GM23338 (cell line): ENCODE measurements at places on chromosomes 11 and 22. TPM values are rescaled to one million over a fixed set of nuclear protein-coding genes. Genes with fewer than 3 reads are reported as not detected.
A peak's percentile ranks its signal among the peaks of the same experiment; 100 is the strongest.

Gene OR10A2
- not detected in 2 replicates for total RNA-seq

- H3K27ac ChIP-seq, result no peak overlapping the region
- no peak for DNase-seq
- H3K4me1 ChIP-seq, result no peaks in the 10 kb centered on the region
- no peaks in the 10 kb centered on the region for H3K36me3 ChIP-seq
- no peak overlapping the region for H3K4me3 ChIP-seq
These were observed 12.9 kb upstream of the CRY2 start for GRCh38 chr11:45834298-45834756.

GRCh38 chr11:129815596-129816461, at the start of gene TMEM45B:
TSS of gene TMEM45B (plus strand) at chr11:129815848. CDS start at chr11:129852483, 36,635 bp downstream.
- H3K36me3 ChIP-seq, result no peaks in the 10 kb centered on the region
- H3K4me3 ChIP-seq, result peak within 1 kb of the TSS; percentile 64
- no peak within 1 kb of the TSS for H3K27ac ChIP-seq
- no peaks in the 10 kb centered on the region for H3K4me1 ChIP-seq

- H3K4me1 ChIP-seq, result peaks cover 56% of the 10 kb centered on the region
- no peak for DNase-seq
- no peaks in the 10 kb centered on the region for H3K36me3 ChIP-seq
- peaks cover 30% of the 10 kb centered on the region for H3K27me3 ChIP-seq
These were observed 45.8 kb downstream of the IGLL1 start for GRCh38 chr22:23534201-23534850.

Gene HBG1
- total RNA-seq, result not detected in 2 replicates

Gene CABP7
- 0.24 and 0.35 TPM in 2 replicates for total RNA-seq

Gene SCGB1A1
- total RNA-seq, result not detected in 2 replicates

GRCh38 chr11:32387411-32387810, 47.9 kb downstream of the WT1 start:
- H3K4me1 ChIP-seq, result peaks cover 9% of the 10 kb centered on the region; the same call in 1 of the 2 replicates
- DNase-seq, result no peak
- H3K36me3 ChIP-seq, result no peaks in the 10 kb centered on the region

Gene GDPD4
- not detected in 2 replicates for total RNA-seq

GRCh38 chr11:69215216-69215615, 59.5 kb downstream of the SMIM38 start:
- no peak overlapping the region for H3K4me3 ChIP-seq
- no peaks in the 10 kb centered on the region for H3K27me3 ChIP-seq
- no peak overlapping the region for H3K27ac ChIP-seq

DNA sequence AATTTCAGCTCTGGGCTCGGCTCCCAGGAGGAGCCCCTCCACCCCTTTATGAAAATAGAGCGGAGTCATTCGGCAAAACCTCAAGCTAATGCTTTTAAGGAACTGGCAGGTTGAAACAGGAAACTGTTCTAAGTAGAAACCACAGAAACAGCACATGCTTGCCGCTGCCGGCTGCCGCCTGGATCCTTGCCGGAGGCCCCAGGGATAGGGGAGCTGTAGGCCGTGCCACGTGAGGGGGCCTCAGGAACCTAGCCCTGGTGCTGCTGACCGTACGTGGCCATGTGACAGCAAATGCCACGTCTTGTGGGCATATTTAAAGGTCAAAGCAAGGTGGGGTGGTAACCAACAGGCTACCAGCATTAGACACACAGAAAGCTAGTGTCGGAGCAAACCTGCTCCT, 77.9 kb upstream of the TIMP3 start:
- no peaks in the 10 kb centered on the region for H3K36me3 ChIP-seq
- H3K4me3 ChIP-seq, result no peak overlapping the region
- DNase-seq, result no peak
- no peak overlapping the region for H3K27ac ChIP-seq
- H3K4me1 ChIP-seq, result no peaks in the 10 kb centered on the region

GRCh38 chr11:12051287-12051662, 42.8 kb upstream of the DKK3 start:
- DNase-seq, result no peak
- no peaks in the 10 kb centered on the region for H3K4me1 ChIP-seq
- no peak overlapping the region for H3K27ac ChIP-seq
- H3K36me3 ChIP-seq, result no peaks in the 10 kb centered on the region
- no peaks in the 10 kb centered on the region for H3K27me3 ChIP-seq

Gene ACAD8
- total RNA-seq, result 62.3 and 65.4 TPM in 2 replicates

- no peak for DNase-seq
- no peaks in the 10 kb centered on the region for H3K27me3 ChIP-seq
- H3K36me3 ChIP-seq, result no peaks in the 10 kb centered on the region
- H3K4me3 ChIP-seq, result no peak overlapping the region
These were observed 40.6 kb downstream of the FANCF start for GRCh38 chr11:22584976-22585375.

Gene PAFAH1B2
- 143 and 148 TPM in 2 replicates for total RNA-seq

GRCh38 chr11:67366546-67366945, 6.9 kb downstream of the CLCF1 start:
- H3K27ac ChIP-seq, result no peak overlapping the region
- H3K4me1 ChIP-seq, result peaks cover 22% of the 10 kb centered on the region
- peaks cover 42% of the 10 kb centered on the region for H3K27me3 ChIP-seq
- H3K36me3 ChIP-seq, result no peaks in the 10 kb centered on the region
- no peak overlapping the region for H3K4me3 ChIP-seq
- DNase-seq, result no peak

- H3K27ac ChIP-seq, result no peak overlapping the region
- H3K36me3 ChIP-seq, result no peaks in the 10 kb centered on the region
- peaks cover 3% of the 10 kb centered on the region; the same call in 1 of the 2 replicates for H3K27me3 ChIP-seq
- DNase-seq, result no peak
- H3K4me1 ChIP-seq, result no peaks in the 10 kb centered on the region
These were observed 12.4 kb downstream of the MAJIN start for GRCh38 chr11:64959498-64959897.

- H3K27me3 ChIP-seq, result no peaks in the 10 kb centered on the region
- no peak overlapping the region for H3K4me3 ChIP-seq
- H3K4me1 ChIP-seq, result no peaks in the 10 kb centered on the region
- DNase-seq, result no peak
These were observed 66.2 kb downstream of the COMMD9 start for GRCh38 chr11:36222831-36223635.

DNA sequence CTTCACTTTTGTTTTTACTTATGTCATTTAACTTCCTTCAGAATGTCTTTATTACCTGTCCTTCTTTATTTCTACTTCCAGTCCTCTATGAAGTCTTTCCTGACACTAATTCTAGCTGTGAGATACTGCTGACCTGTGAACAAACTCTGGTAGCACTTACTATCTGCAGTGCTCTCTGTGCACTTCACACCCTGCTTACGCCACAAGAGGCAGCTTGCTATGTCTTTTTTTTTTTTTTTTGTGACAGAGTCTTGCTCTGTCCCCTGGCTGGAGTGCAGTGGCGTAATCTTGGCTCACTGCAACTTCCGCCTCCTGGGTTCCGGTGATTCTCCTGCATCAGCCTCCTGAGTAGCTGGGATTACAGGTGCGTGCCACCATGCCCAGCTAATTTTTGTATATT, 10.7 kb downstream of the STIM1 start:
- H3K36me3 ChIP-seq, result no peaks in the 10 kb centered on the region
- no peaks in the 10 kb centered on the region for H3K27me3 ChIP-seq
- no peak overlapping the region for H3K27ac ChIP-seq
- peaks cover 23% of the 10 kb centered on the region for H3K4me1 ChIP-seq
- peak; percentile 17 for DNase-seq
- H3K4me3 ChIP-seq, result no peak overlapping the region

DNA sequence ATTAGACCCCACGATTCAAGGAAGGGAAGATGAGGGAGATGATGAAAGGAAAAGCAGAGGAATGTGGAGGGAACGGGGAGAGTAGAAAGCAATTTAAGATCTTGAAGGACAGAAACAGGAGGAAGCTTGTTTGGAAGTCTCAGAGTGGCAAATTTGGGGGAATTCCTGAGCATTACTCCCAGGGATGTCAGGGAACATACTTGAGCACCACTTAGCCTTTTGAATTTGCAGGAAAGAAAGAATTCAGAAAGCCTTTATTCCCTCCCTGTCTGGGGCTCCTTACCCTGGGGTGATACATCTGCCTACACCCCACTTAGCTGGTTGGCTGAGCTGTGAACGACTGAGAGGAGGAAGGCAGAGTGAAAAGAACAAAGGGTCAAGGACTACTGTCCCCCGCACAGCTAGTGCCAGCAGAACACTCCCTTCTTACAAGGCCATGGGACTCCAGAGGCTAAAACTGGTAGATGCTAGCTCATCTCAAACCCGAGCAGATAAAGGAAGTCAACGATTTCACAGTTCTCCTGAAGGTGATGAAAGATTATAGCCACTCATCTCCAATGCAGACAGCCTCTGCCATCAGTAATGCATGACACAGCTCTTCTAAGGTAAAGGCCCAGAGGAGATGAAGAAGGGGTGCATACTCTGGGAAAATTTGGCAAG, 84.0 kb upstream of the AKIP1 start:
- H3K36me3 ChIP-seq, result no peaks in the 10 kb centered on the region
- DNase-seq, result peak; percentile 19
- no peak overlapping the region; the same call in 1 of the 2 replicates for H3K27ac ChIP-seq
- H3K27me3 ChIP-seq, result no peaks in the 10 kb centered on the region
- H3K4me3 ChIP-seq, result no peak overlapping the region

DNA sequence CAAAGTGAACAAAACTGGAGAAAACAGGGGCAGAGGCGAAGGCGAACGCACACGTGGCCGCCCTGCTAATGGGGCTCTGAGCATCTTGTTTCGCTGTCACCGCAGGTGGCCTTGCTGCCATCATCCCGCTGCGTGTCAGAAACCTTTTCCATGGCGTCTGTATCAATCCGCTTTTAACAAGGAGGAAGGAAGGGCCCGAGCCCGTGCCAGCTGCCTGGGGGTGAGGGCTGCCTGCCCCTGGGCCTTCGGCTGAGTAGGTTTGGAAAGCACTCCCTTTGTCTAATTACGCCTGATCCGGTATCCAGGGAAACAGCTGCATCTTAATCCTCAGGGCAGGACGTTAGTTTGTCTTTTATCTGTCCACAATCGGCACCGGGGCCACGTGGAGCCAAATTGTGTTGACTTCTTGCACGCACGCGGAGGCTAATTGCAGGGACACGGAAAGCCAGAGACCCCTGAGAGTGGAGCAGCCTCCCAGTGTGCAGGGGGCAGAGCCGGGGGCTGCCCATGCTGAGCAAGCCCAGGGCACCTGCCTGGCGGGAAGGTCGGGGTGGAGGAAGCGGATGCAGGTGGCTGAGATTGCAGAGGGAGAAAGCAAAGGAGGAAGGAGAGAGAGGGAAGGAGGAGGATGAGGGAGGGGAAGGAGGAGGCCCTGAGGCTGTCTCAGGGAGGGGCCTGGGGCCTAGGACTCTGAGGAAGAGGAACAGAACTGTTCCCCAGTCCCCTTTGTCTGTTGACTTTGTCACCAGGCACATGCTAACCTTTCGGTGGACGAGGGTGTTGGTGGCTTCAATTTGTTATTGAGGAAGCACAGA, 19.2 kb upstream of the TH start:
- no peaks in the 10 kb centered on the region for H3K4me1 ChIP-seq
- no peaks in the 10 kb centered on the region for H3K27me3 ChIP-seq
- H3K4me3 ChIP-seq, result no peak overlapping the region
- H3K36me3 ChIP-seq, result no peaks in the 10 kb centered on the region
- DNase-seq, result no peak
